Thoracic aorta (tissue), 2 donors: ENCODE measurements at places on chromosomes 7 and 10.

GRCh38 chr10:15316871-15317464 lies 54.1 kb downstream of the FAM171A1 start:
- DNase-seq: no peak

- no peak for DNase-seq
These were observed 1067.5 kb upstream of the C7orf33 start for GRCh38 chr7:147523056-147523455.

- DNase-seq: no peak
These were observed 9.0 kb upstream of the TAS2R3 start for GRCh38 chr7:141754939-141755338.

DNA sequence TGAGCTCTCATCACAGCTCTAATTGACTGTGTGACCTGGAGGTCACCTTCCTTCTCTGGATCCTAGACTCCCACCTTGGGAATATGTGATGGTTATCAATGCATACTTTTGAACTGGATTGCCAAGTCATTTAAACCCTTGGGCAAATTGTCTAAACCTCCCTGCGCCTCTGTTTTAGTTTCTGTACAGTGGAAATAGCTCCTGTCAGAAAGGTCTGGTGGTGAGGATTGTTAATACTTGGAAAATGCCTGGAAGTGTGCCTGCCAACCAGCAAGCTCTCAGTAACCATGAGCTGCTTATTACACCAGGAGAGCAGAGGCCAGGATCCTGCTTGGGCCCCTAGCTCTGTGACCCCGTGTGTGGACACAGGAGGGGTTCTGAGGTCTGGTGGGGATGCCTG lies 108.7 kb upstream of the PPIF start:
- no peak for DNase-seq

DNA sequence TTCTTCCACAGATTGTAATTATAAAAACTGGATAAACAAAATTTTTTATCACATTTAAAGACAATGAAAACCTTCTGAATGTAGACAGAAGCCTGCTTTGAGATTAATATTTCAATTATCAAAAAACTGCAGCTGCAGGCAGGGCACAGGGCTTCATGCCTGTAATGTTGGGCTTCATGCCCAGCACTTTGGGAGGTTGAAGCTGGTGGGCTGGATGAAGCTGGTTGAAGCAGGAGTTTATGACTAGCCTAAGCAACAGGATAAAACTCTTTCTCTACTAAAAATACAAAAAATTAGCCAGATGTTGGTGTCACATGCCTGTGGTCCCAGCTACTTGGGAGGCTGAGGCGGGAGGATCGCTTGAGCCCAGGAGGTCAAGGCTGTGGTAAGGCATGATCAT lies 41.2 kb downstream of the PDZD8 start:
- DNase-seq: no peak

GRCh38 chr10:26335574-26336093 lies 102.5 kb upstream of the APBB1IP start:
- DNase-seq: no peak

GRCh38 chr7:23026164-23026563 lies 12.2 kb upstream of the HYCC1 start:
- no peak for DNase-seq

GRCh38 chr7:2202901-2203765 lies 29.6 kb downstream of the MAD1L1 start:
- no peak for DNase-seq

GRCh38 chr7:134108802-134109201 lies 18.3 kb upstream of the LRGUK start:
- DNase-seq: no peak

- DNase-seq: no peak
These were observed 100.5 kb downstream of the ZEB1 start for GRCh38 chr10:31419394-31420063.

GRCh38 chr10:26467639-26468038 lies 29.5 kb downstream of the APBB1IP start:
- DNase-seq: no peak

DNA sequence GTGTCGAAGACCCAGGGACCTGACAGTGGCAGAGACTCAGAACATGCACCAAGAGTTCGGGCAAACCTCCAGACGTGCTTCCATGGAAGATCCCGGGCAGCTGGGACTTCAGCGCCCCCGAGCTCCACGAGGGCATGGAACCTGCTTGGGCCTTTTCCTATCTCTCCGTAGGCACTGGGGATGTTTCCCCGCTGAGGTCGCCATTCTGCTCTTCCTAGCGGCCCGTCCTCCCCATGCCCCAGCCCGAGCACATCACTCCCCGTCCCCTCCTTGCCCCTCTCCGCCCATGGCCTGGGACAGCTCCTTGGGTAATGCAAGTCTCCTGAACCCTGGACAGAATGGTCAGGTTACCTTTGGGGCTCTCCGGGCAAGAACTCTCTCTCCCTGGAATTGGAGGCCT lies 32.3 kb upstream of the SHH start:
- DNase-seq: no peak

- DNase-seq: no peak
These were observed 1063.4 kb upstream of the GHITM start for GRCh38 chr10:83075815-83076355.

GRCh38 chr10:2908851-2909630 lies 158.3 kb upstream of the PFKP start:
- DNase-seq: no peak

GRCh38 chr10:5968037-5968680 lies 9.2 kb downstream of the IL15RA start:
- no peak for DNase-seq

GRCh38 chr10:47290338-47290737 lies 9.7 kb upstream of the GDF10 start:
- DNase-seq: no peak

DNA sequence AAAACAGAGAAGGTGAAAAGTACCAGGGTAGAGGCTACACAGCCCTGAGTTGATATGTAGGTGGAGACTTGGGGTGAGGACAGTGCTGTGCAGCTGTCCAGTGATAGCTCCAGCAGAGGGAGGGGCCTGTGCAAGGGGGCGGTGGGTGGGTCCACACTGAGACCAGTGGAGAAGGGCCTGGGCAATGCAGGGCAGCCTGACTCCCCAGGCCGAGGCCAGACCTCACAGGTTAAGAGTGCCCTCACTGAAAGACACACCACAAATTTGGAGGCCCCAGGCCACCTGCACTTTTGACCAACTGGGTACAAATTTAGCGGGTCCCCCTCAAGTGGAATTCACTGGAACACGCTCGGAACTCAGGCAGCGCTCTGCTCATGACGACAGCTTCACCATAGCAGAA lies 6.7 kb upstream of the RASGEF1A start:
- DNase-seq: no peak

DNA sequence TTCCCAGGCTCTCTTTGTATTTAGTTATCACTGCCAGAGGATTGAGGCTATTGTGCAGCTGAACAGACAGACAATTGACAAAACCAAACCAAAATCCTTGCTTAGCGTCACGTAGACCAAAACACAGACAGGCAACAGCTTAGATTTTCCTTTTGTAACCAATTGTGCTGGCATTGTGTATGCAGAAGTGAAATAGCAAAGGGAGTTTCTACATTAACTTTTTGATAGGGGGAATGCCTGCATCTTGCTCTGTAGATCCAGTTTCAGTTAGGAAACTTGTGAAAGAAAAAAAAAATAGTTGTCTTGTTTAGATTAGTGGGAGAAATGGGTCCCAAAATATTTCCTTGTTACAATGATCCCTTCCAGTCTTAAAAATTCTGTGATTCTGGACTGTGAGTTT lies 333.8 kb downstream of the BBS9 start:
- DNase-seq: no peak

DNA sequence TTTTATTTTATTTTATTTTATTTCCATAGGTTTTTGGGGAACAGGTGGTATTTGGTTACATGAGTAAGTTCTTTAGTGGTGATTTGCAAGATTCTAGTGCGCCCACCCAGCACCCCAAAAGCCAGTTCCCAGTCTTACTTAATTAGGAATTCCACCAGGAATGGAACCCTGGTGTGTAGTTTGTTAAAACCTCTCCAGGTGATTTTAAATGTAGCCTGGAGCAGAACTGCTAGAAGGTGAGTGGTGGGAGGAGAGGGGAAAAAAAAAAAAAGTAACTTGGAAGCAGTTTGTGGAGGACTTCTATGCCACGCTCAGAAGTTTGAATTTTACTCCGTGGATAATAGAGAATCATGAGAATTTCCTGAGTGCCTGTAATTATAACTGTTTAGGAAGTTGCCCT lies 5.5 kb upstream of the TEX47 start:
- DNase-seq: no peak

GRCh38 chr10:47253651-47254375 lies 46.2 kb upstream of the GDF10 start:
- DNase-seq: peak; percentile 23
